ENCODE measurements at places on chromosomes 2 and 18. TPM values are rescaled to one million over a fixed set of nuclear protein-coding genes. Genes with fewer than 3 reads are reported as not detected.

DNA sequence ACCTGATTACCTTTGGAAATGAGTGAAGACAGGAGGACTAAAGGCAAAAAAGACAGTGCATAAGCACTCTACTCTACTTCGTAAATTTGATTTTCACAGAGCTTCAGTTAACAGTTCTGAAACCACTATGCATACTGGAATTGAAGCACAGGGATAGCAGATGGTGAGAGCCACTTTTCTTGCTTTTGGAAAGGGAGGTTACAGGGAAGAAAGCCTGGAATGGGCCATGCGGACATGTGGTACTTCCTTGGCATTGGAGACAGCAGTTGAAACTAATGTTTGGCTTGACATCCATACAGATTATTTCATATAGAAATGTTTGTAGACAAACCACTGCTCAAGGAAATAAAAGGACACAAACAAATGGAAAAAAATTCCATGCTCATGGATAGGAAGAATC lies 585.6 kb upstream of the RAB6C start:
- no peak for DNase-seq

CREG2 gene
- total RNA-seq, result 1.1 TPM

DNA sequence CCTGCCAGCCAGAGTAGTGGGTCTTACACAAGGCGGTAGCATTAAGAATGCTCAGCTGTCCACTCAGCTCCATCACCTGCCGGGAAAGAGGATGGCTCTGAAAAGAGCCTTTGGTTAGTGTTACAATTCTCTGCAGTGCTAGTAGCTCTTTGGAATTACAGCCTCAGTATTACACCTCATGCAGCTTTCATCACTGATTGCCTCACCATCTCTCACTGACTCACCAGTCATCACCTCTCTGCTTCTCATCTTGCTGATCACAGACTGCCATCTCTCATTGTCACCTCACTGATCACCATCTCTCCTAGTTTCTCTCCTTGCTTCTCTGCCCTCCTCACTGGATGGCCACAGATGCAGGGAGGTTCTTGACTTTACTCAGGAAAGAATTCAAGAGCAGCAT lies 573.5 kb upstream of the SETBP1 start:
- DNase-seq, result no peak

DNA sequence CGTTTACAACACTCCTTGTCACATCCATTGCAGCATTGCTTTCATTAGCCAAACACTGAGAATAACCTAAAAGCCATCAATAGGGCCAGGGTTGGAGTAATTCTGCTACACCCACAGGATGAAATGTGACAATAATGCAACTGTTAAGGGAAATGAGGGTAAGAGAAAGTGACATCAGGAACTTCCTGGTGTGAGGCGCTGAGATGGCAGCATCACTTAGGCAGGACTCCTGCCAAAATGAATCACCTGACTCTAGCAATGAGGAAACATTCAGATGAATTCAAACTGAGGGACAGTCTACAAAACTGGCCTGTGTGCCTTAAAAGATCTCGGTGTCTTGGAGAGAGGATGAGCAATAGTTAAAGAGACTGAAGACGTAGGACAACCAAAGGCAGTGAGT lies 115.6 kb upstream of the AGAP1 start:
- DNase-seq, result no peak

- DNase-seq, result no peak
These were observed 555.2 kb downstream of the DCDC2C start for GRCh38 chr2:4258563-4258962.
